Right cardiac atrium (tissue), 5 donors: ENCODE measurements at places on chromosomes 12 and 14.

DNA sequence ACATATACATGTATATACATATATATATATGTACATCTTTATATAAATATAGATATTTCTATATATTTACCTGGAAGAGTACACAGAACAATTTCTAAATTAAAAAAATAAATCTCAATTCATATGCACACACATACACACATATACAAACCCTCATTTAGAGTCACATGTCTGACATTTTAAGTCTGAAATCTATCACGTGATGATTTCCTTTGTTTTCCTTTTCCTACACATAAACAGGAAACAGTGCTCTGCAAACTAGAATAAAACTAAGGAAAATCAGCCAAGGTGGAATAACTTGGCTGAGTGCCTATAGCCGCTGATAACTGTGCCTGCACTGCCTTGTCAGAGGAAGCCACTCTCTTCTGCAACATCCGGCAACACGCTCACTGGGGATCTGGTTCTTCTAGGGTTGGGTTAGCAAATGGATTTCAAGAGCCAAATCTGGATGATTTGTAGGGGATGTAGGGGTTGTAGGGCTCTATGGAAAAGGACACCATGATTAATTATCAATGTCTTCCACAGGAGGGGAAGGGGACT, 480.7 kb downstream of the TMEM132D start:
- DNase-seq, result peak; percentile 36

DNA sequence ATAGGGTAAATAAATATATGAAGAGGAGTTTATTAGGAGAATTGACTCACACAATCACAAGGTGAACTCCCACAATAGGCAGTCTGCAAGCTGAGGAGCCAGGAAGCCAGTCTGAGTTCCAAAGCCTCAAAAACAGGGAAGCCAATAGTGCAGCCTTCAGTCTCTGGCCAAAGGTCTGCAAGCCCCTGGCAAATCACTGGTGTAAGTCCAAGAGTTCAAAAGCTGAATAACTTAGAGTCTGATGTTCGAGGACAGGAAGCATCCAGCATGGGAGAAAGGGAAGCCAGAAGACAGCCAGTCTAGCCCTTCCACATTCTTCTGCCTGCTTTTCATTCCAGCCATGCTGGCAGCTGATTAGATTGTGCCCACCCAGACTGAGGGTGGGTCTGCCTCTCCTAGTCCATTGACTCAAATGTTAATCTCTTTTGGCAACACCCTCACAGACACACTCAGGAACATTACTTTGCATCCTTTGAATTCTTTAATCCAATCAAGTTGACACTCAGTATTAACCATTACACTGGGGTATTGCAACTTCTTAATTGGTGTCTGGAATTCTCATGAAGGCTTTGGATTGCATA, 736.5 kb upstream of the LMO3 start:
- DNase-seq, result no peak

- no peak for DNase-seq
Observed at GRCh38 chr12:119088685-119089379, 89.9 kb upstream of the HSPB8 start.

GRCh38 chr12:92356425-92356824, 210.8 kb upstream of the BTG1 start:
- DNase-seq, result no peak

DNA sequence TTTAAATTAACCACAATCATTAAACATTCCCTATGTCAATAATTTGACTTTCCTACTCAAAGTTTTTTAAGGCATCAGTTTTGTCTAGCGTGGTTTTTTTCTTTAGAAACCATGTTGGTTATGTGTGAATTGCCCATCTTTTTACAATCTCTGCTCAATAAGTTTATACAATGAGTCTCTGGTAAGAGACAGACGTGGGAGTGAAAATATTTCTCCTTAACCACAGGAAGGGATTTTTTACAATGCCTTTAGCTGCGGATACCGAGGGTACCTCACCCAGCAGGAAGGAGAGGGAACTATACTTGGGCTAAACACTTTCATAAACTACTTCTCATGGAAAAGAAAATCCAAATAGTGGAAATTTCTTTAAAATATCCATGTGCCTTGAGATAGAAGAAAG, 191.4 kb upstream of the BCL2L14 start:
- DNase-seq, result no peak

DNA sequence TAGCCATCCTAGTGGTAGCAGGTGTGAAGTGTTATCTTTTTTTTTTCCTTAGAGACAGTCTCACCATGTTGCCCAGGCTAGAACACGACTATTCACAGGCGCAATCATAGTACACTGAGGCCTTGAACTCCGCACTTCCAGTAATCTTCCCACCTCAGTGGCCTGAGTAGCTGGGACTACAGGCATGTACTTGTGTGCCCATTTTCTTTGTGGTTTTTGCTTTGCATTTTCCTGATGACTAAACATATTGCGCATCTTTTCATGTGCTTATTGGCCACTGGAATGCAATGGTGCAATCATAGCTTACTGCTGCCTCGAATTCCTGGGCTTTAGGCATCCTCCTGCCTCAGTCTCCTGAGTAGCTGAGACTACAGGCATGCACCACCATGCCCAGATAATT, 33.3 kb upstream of the GCH1 start:
- no peak for DNase-seq

GRCh38 chr14:71117839-71118743, 210.8 kb downstream of the PCNX1 start:
- no peak for DNase-seq
